ENCODE measurements at places on chromosomes 5 and 9.

DNA sequence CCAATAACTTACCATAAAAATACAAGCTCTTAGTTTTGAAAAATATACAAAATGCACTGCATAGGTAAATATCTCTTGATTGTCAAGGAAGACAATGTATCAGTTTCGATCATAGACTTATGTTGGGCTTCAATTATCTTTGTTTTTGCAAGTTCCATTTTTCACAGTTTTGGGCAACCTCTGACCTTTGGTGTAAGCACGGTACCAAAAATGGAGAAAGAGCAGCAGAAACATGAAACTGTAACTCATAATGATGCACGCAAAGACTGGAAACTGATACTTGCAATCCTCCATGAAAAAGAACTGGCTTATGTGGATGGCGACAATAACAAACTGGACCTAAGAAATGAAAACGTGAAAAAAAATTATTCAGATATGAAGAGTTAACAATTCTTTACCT is 54.5 kb upstream of the DEPDC1B start:
- DNase-seq: no peak

GRCh38 chr5:132223861-132224260 is 3.8 kb downstream of the P4HA2 start:
- DNase-seq: no peak

DNA sequence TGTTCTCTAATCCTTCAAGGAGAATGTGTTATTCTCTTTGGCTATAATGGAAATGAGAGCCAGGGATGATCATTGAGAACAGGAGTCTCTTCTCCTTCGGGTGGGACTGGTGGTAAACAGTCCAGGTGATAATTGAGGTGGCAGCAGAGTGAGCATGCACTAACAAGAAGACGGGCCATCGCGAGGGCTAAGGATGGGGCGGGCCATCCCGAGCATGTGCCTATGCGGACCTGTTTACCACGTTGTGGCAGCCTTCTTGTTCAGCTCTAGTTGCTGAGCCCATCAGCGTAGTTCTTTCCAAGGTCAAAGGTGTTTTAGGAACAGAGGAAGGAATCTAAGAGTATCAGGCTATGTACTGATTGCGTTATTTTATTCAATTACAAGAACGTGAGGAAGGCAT is 180.1 kb downstream of the SMARCA2 start:
- DNase-seq: no peak

DNA sequence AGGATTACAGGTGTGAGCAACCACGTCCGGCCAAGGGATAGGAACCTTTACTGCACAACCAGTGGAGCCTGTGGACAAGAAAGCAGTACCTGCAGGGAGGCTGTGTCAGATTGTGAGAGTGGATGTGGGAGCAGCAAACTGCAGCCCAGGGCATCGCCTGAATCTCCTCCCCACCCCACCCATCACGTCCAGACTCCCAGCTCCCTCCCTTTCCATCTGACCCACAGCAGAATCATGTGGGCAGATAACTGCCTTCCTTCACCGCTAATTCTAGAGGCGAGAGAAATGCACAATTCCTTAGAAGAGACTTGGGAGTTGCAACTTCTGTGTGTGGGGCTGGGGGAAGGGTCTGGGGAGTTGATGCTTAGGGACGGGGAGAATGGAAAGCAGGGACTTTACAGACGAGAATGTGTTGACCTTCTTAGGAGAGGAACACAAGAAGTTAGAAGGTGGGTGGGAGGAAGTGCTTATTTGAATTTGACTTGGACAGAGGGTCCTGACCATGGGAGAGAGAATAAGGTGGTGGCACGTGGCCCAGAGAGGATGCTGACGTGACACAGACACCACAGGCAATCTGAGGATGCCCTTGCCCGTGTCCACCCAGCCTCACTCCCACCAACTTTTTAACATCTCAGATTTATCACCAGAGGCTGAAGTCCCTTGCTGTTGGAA is 4.5 kb upstream of the LCP2 start:
- DNase-seq: no peak

GRCh38 chr5:108650997-108651396 is 96.7 kb upstream of the FER start:
- DNase-seq: no peak

DNA sequence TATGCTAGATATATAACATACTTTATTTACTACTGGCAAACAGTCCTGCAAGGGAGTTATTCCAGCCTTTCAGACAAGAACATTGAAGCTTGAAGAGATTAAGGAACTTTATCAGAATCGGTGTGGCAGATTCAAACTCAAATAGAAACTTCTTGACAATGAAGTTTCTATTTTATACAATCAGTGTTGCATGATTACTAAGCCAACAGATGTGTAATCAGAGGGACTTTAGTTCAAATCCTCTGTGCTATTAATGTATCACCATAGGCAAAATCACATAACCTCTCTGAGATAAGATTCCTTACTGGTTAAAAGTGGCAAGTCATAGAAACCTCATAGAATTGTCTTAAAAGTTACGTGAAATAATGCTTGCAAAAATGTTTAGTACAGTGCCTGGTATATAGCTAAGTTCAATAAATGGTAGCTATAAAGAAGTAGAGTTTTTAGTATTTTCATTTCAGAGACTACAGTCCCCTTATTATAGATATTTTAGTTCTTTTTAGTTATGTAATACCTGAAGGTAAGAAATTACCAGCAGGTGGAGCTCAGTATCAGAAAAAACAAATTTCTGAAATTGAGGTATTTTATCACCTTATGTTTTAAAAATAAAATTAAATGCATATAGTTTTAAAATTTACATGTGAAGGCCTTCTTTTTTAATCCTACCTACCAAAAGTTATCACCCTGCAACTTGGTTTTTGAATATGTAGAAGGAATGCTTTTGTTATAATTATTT is 172.1 kb downstream of the FER start:
- DNase-seq: no peak

DNA sequence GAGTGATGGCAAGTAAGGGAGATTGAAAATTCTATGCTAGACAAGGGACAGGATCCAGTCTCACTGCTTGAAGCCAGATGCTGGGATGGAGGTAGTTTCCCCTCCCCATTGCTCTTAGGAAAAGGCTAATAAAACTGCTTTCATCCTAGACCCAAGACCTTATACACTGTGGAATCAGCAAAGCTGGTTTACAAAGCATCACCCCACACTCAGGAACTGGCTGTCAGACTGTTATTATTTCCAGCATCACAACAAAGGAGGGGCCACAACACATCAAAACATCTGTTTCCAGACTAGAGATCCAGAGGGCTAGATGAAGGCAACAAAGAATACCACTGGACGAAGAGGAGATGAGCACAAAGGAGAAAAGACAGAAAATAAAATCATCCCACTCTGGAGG is 364.6 kb upstream of the PTGER4 start:
- no peak for DNase-seq

GRCh38 chr5:180133551-180133950 is 62.0 kb upstream of the RNF130 start:
- no peak for DNase-seq

GRCh38 chr5:62727861-62728260 is 149.2 kb downstream of the LRRC70 start:
- DNase-seq: no peak

DNA sequence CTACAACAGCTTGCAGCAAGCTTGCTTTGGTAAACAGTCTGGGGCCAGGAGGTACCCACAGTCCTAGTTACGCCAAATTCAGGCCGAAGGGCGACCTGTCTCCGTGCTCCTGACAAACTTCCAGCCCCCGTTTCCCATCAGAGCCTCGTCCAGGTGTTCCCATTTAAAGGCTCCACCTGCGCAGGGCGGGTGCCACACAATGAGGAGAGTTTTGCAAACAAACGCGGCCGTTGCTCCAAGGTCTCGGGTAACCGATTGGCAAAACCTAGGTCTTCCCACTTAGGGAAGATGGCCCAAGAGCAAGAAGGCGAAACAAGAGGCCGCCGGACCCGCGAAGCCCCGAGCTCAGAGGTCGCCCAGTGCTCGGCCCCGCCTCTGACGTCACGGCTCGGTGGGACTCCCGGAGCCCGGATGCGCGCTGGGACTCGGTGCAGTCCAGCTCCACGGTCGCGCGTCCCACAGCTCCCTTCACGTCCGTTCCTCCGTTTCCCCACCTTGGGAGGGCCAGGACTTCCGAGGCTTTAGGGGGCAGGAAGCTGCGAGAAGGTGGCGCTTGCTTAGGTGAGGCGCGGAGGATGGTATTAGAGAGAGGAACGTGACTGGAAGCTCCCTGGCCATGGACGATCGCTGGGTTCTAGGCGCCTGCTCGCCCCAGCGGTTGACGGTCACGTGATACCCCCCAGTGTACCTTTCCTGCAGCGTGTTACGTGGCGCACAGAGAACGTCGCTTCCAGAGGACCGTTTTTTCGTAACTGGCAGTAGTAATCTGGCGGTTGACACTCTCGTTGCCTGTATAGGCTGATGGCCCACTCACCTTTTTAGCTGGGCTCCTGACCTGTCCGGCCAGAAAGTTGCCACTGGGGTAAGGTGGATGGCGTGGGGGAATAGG is 41.8 kb upstream of the KDM4C start:
- DNase-seq: peak; percentile 73
